ENCODE measurements at places on chromosomes 6 and 20.

- no peak for DNase-seq
These were observed 10.8 kb upstream of the GMPR start for GRCh38 chr6:16227605-16228004.

- no peak for DNase-seq
These were observed 20.9 kb downstream of the FAM8A1 start for GRCh38 chr6:17621003-17621402.

- DNase-seq: no peak
These were observed 52.1 kb downstream of the PTPN1 start for GRCh38 chr20:50562262-50562701.

DNA sequence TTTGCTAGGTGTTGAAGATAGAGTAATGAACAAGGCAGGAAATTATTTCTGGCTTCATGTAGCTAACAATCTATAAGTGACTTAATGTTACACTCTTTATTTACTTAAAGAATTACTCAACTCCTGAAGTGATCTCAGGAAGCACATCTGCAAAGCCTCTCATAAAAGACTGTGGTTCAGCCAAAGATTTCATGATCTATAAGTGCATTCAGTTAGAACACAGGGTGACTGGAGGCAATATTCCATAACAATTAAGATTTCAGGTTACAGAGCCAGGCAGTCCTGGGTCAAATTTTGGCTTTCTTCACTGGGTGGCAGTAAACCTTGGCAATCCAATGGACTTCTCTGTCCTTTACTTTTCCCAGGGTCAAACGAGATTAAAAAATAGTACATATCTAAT lies 204.0 kb downstream of the TPBG start:
- no peak for DNase-seq

DNA sequence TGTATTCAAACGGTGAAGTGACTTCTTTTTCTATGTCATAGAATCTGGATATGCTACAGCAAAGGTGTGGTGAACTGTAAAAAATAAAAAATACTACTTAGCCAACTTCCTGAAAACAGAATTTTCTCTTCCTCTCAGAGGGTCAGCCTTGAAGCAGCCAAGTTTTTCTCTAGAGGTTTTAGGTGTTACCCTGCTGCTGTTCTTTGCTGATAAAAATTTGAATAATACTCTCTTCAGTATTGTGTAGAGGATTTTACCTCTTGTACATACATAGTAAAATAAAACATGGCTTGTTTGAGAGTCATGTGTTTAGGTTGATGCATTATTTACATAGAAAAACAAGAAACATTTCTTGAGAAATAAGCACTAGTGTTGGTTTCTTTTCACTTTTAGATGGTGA lies 458.4 kb downstream of the TBC1D32 start:
- DNase-seq: no peak

DNA sequence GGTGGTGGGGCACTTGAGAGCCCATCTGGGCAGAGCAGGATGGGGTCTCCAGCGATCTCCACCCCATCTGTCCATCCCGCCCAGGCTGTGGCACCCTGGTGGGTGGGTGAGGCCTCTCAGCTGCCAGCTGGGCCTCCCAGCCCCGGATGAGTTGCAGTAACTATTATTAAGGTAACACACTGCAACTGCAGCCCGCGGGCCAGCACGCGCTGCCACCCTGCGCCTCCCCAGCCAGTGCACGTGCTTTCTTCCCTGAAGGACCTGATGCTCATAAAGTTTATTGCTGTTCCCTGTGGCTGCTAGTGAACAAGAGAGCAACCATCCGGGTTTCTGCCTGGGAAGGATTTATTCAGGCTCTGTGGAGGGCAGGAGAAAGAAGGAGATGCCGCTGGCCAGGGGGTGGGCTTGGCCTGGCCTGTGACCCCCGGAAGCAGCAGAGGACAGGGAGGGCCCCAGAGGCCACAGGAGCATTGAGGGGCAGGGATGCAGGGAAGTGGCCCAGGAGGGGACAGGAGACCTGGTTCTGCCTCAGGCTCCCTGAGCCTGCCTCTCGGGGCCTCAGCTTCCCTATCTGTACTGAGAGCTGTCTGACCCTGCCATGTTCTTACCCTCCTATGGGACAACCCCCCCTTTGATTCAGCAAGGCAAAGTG lies 1.7 kb downstream of the IP6K3 start:
- no peak for DNase-seq

DNA sequence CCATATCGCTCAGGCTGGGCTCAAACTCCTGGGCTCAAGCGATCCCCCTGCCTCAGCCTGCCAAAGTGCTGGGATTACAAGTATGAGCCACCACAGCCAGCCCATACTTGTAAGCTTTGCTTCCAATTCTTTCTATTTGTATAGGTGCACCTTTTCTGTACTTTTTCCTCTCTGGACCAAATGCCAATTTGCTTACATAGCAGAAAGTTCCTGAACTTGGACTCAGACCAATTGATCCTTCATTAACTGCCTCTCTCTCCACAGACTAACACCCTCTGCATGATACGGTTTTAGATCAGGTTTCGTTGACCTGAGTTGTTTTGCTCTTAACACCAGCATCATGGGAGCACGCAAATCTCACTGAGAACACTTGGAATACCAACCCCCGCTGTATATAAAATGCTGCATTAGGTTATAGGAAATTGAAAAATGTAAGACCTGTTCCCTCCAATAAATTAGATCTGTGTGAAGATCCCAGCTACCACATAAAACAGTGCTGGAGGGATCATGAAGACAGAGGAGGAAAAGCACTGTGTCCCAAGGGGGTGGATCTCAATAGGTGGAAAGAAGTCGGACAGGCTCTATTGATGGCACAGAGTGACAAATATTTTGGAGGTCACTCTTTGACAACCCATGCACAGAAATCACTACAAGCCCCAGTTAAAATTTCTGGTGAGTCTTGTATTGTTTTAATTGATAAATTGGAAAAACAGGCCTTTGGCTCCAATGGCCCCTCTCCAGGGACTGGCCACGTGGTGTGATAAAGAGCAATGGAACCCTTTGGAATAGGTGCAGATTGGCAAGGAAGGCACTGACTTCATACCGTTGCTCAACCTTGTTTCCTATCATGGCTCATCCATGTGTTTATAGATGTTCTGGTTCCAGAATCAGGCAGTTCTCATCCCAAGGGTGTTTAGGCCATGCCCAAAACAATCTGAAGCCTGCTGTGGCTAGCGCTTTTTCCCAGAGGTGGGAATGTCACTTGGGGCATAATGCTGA lies 51.2 kb downstream of the ISM1 start:
- DNase-seq: no peak

GRCh38 chr6:90446164-90446563 lies 140.7 kb downstream of the MAP3K7 start:
- DNase-seq: no peak

- DNase-seq: no peak
These were observed 65.0 kb upstream of the MOCS1 start for GRCh38 chr6:39999006-39999867.

DNA sequence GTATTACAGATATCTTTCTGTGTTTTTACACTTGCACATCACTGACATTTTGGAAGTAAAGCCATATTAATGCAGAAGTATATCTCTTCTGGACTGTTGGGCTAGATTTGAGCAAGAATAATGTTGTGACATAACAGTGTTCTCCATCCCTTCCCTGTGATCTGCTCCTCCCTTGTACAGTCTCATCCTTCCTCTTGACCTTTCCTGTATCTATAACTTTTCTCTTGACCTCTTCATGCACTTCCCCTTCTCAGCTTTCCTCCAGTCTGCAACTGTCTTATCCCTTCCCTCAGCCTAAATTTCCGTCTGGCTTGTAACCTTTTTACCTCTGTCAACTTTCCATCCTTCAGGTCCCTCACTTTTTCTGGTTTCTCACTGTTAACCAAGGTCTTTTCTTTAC lies 29.8 kb downstream of the NCOA3 start:
- peak; percentile 88 for DNase-seq

DNA sequence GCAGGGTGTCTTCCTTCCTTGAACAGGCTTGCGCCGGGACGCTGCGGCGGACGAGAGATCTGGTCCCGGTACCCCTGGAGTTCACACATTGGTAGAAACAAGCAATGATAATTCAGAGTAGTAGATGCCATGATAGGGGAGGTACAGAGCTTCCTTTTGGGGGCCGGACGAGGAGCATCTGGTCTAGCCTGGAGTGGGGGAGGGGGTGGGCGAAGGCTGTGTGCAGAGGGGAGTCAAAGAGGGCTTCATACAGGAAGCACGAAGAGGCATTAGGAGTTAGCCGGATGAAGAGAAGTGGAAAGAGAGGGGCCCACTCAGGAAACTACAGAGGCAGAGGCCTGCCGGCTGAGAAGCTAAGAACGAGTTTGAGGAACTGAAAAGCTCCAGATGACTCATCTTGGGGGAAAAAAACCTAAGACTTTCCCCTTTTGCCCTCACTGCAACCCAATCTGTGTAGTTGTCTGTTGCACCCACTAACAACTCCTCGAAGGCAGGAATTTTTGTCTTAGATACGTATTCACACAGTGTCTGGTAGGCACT lies 611 bp downstream of the CNPY3 start:
- DNase-seq: peak; percentile 91

- no peak for DNase-seq
These were observed 22.1 kb upstream of the KCNK5 start for GRCh38 chr6:39251406-39251805.

DNA sequence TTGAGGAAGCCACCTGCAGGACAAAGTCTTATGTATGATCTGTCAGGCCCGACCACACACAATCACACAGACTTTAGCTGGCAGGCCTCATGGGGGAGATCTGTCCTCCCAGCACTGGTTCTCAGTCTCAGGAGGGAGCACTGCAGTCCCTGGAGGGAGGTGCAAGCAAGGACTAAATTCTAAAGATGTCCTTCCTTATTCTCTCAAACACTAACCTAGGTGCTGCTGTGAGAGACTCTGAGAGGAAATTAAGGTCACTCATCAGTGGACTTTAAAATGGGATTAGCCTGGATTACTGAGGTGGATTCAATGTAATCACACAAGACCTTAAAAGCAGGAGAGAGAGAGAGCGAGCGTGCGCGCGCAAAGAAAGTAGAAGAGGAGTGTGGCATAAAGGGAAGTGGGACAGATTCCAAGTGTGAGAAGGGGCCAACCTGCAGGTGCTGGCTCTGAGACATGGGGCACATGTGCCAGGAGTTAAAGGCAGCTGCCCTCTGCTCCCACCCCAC lies 14.3 kb downstream of the GLO1 start:
- DNase-seq: no peak

GRCh38 chr20:4014031-4014474 lies 1.3 kb downstream of the RNF24 start:
- DNase-seq: peak; percentile 61

DNA sequence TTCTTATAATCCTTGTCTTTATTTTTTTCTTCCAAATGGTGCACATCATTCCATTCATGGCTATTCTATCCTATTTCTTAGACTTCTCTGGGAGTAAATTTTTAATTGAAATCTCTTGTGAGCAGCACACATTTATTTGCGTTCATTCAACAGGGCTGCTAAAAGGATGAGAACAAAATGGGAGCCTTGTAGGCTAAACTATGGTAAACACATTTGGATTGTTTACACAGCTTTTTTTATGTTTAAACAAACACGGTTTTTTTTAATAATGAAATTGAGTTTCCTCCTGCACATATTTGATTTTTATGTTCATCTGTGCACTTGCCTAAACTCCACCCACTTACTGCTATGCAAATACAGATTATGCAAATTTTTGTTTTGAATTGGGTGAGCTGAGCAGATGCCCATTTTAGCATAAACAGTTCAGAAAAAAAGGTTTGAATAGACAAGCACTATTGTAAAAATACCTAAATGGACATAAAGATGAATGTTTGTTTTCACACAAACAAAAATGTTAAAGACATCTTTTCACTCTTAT lies 92.0 kb downstream of the OLIG3 start:
- no peak for DNase-seq

DNA sequence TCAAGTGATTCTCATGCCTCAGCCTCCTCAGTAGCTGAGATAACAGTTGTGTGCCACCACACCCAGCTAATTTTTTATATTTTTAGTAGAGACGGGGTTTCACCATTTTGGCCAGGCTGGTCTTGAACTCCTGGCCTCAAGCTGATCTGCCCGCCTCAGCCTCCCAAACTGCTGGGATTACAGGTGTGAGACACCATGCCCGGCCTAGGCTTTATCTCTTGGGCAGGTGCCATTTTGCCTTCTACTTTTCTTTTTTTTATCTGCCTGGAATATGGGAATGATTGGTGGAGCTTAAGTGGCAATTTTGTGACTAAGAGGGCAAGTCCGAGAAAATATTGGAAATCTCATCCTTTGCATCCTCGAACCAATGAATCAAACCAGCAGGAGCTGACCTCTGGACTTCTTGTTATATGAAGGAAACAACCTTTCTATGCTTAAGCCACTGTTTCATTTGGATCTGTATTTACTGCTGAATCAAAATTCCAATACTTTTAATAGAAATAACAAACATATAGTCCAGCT lies 128.9 kb upstream of the ZNF217 start:
- DNase-seq: no peak

- DNase-seq: no peak
These were observed 422.1 kb downstream of the GJA1 start for GRCh38 chr6:121857551-121857950.

DNA sequence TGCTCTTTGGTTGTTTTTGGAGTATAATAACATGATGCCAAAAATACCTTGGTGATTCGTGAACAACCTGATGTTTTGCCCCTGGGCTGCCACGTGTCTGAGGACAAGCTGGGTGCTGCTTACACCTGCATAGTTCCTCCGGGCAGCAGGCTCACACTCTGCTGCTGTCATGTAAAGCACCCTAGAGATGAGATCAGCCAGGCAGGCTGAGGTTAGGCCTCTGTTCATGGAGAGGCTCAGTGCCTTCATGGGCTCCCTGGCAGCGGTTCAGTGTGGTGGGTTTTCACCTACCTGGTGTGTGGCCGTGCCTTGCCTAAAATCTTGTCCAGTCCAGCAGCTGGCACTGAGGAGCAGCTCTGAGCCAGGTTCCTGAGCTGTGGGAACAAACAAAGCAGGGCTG lies 60.1 kb upstream of the TAGAP start:
- DNase-seq: no peak
